ENCODE measurements at places on chromosomes 16 and 17.

DNA sequence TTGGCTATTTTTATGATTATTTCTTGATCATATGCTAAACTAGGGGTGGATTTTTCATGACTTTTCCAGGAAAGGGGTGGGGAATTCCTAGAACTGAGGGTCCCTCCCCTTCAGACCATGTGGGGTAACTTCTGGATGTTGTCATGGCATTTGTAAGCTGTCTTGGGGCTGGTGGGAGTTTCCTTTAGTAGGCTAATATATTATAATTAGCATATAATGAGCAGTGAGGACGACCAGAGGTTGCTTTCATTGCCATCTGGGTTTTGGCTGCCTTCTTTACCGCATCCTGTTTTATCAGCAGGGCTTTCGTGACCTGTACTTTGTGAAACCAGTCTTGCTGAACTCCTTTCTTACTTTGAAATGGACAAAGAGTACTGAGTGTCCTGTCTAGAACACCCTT, 40.4 kb upstream of the ABCA5 start:
- no peak for DNase-seq
- no peak overlapping the region for H3K4me3 ChIP-seq
- no peak overlapping the region for H3K27ac ChIP-seq
- H3K36me3 ChIP-seq: no peaks in the 10 kb centered on the region
- no peaks in the 10 kb centered on the region for H3K27me3 ChIP-seq
- no peaks in the 10 kb centered on the region for H3K4me1 ChIP-seq

DNA sequence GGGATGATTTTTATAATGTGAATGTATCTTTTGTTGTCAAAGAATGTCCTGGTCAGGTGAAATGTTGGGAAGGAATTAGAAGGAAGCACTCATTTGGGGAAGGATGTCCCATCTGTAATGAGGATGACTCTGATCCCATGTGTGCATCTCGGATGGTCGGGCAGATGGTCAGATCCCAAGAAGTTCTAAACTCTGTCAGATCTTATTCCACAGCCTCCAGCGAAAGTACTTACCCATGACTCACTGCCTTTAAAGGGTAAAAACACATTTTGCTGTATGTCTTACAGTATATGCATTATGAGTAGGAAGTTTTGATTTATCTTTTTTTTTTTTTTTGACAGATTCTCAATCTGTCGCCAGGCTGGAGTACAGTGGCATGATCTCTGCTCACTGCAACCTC, 548 bp upstream of the KRTAP4-11 start:
- no peak overlapping the region for H3K27ac ChIP-seq
- no peaks in the 10 kb centered on the region for H3K4me1 ChIP-seq
- H3K4me3 ChIP-seq: no peak overlapping the region
- no peaks in the 10 kb centered on the region for H3K27me3 ChIP-seq

- DNase-seq: no peak
- H3K36me3 ChIP-seq: no peaks in the 10 kb centered on the region
- H3K27me3 ChIP-seq: no peaks in the 10 kb centered on the region
- no peak overlapping the region for H3K4me3 ChIP-seq
- H3K27ac ChIP-seq: no peak overlapping the region
Observed at GRCh38 chr17:17114592-17115225, 72.5 kb downstream of the MPRIP start.

GRCh38 chr17:81144423-81144781, 20.9 kb upstream of the PVALEF start:
- H3K27me3 ChIP-seq: no peaks in the 10 kb centered on the region
- no peak overlapping the region for H3K4me3 ChIP-seq
- H3K27ac ChIP-seq: no peak overlapping the region
- DNase-seq: no peak
- H3K36me3 ChIP-seq: no peaks in the 10 kb centered on the region

DNA sequence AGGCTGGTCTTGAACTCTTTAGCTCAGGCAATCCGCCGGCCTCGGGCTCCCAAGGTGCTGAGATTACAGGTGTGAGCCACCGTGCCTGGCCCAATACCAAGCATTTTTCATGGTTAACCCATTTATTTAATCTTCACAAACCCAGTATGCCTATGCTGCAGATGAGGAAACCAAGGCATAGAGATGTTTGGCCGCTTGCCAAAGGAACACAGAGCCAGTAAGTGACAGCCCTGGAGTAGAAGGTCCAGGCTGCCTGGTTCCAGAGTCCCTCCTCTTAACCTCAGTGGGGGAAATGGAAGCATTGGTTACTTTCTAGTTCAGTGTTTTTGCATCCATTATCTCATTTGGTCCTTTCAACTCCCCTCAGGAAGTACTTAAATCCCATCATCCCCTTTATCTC, 15.3 kb upstream of the ARL5C start:
- no peak for DNase-seq
- H3K27ac ChIP-seq: no peak overlapping the region
- no peaks in the 10 kb centered on the region for H3K27me3 ChIP-seq
- H3K4me3 ChIP-seq: no peak overlapping the region
- H3K36me3 ChIP-seq: no peaks in the 10 kb centered on the region

- H3K4me3 ChIP-seq: no peak overlapping the region
- peak overlapping the region; percentile 52 for H3K27ac ChIP-seq
Observed at GRCh38 chr17:40559954-40560591, 5.2 kb downstream of the CCR7 start.

- no peaks in the 10 kb centered on the region for H3K27me3 ChIP-seq
- no peak overlapping the region for H3K4me3 ChIP-seq
- H3K4me1 ChIP-seq: no peaks in the 10 kb centered on the region
- no peak for DNase-seq
- no peaks in the 10 kb centered on the region for H3K36me3 ChIP-seq
Observed at GRCh38 chr17:66750781-66751543, 84.0 kb upstream of the CACNG5 start.

DNA sequence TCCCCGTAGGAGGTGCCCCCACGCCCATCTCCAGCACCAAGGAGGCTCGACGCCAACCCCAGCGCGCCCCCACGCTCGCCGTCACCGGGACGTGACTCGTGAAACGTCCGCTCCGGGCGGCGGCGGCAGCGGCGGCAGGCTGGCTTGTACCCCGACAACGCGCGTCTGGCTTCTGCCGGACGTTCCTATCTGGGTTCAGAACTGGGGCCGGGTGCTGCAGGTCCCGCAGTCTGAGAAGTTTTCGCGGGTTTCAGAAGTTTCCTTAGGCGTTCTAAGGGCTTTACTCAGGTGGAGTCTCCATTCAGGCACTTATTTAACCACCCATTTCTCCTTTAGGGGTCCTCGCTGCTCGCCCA, 672 bp upstream of the ALKBH5 start:
- H3K27me3 ChIP-seq: no peaks in the 10 kb centered on the region
- H3K4me1 ChIP-seq: peaks cover 44% of the 10 kb centered on the region
- H3K27ac ChIP-seq: peak overlapping the region; percentile 97
- peak; percentile 91 for DNase-seq
- peak overlapping the region; percentile 43 for H3K4me3 ChIP-seq

- H3K27ac ChIP-seq: no peak overlapping the region
- no peaks in the 10 kb centered on the region for H3K27me3 ChIP-seq
- H3K36me3 ChIP-seq: no peaks in the 10 kb centered on the region
- DNase-seq: no peak
Observed at GRCh38 chr16:11056090-11056992, 112.0 kb downstream of the CLEC16A start.

DNA sequence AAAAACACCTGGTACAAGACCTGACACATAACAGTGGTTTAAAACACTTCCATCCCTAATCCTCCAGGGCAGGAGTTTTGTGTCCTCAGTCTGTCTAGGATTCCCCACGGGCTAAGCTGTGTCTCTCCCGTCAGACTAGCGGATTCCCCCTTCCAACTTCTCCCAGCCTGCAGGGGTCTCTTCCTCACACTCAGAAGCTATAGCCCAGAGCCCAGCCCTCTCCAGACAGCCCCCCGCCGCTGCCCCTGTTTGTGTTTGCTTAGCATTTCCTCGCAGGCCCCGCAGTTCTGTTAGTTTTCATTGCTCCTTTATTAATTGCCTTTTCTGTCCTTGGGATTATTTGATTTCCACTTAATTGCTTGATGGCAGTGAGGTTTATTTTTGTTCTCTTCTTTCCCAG, 91.2 kb downstream of the TMEM132E start:
- H3K4me1 ChIP-seq: no peaks in the 10 kb centered on the region
- H3K4me3 ChIP-seq: no peak overlapping the region
- DNase-seq: no peak
- H3K27ac ChIP-seq: no peak overlapping the region

DNA sequence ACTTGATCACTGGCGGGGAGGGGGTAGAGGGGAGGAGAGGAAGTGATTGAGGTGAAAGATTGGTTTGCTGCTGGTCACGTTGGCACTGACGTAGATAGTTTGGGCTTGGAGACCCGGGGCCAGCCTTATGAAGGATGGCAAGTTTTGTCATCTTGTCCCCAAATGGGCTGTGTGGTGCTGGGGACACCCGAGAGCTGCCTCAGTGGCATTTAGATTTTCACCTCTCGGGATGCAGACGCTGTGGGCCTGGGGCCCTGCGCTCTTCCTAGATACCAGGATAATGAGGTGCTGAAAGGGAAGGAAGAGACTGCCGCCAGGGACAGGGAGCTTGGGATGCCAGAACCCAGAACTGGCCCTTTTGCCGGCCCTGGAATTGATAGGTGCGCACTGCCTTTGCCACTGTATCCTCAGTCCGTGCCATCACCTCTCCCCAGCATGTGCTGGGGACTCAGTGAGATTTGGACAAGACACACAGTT, 1.4 kb upstream of the SOCS3 start:
- H3K27ac ChIP-seq: no peak overlapping the region
- no peaks in the 10 kb centered on the region for H3K36me3 ChIP-seq
- H3K27me3 ChIP-seq: no peaks in the 10 kb centered on the region

- DNase-seq: no peak
- peaks cover 7% of the 10 kb centered on the region for H3K4me1 ChIP-seq
- H3K27me3 ChIP-seq: no peaks in the 10 kb centered on the region
- H3K27ac ChIP-seq: no peak overlapping the region
- no peak overlapping the region for H3K4me3 ChIP-seq
- H3K36me3 ChIP-seq: no peaks in the 10 kb centered on the region
Observed at GRCh38 chr17:75135946-75136345, 4.4 kb upstream of the NT5C start.

GRCh38 chr17:80173916-80174315, 4.1 kb downstream of the CARD14 start:
- H3K36me3 ChIP-seq: no peaks in the 10 kb centered on the region
- no peaks in the 10 kb centered on the region for H3K4me1 ChIP-seq
- H3K27me3 ChIP-seq: no peaks in the 10 kb centered on the region

- no peak overlapping the region for H3K27ac ChIP-seq
- H3K27me3 ChIP-seq: no peaks in the 10 kb centered on the region
- H3K4me3 ChIP-seq: no peak overlapping the region
- no peaks in the 10 kb centered on the region for H3K36me3 ChIP-seq
- no peak for DNase-seq
Observed at GRCh38 chr16:14196011-14196410, 124.9 kb downstream of the MRTFB start.

GRCh38 chr17:63978272-63979200, 5.8 kb upstream of the SCN4A start:
- H3K27ac ChIP-seq: no peak overlapping the region
- H3K27me3 ChIP-seq: peaks cover 9% of the 10 kb centered on the region
- H3K4me3 ChIP-seq: no peak overlapping the region
- DNase-seq: no peak
- no peaks in the 10 kb centered on the region for H3K4me1 ChIP-seq

- H3K4me3 ChIP-seq: peak overlapping the region; percentile 84
- no peaks in the 10 kb centered on the region for H3K27me3 ChIP-seq
- peak; percentile 82 for DNase-seq
- peaks cover 43% of the 10 kb centered on the region for H3K4me1 ChIP-seq
Observed at GRCh38 chr17:42675965-42676423, 800 bp downstream of the PLEKHH3 start.

GRCh38 chr16:87864331-87864989, 4.8 kb downstream of the SLC7A5 start:
- peaks cover 11% of the 10 kb centered on the region for H3K4me1 ChIP-seq
- DNase-seq: no peak
- no peaks in the 10 kb centered on the region for H3K36me3 ChIP-seq
- no peaks in the 10 kb centered on the region for H3K27me3 ChIP-seq

DNA sequence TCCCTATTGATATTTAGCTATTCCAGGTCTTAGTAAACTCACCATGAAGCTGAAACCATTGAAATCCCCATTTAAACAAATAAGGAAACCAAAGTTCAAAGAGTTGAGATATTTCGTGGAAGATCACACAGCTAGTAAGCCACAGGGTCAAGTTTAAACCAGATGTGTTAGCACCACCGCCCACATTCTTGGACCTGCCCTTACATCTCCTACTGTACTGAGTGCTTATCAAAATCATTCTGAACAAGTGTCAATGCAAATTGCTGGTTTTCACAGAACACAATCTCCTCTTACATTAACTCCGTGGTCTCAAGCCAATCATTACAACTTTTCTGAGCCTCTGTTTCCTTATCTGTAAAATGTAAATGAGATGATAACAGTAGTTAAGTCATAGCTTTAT, 676.2 kb downstream of the CDH11 start:
- H3K27me3 ChIP-seq: no peaks in the 10 kb centered on the region
- peaks cover 3% of the 10 kb centered on the region for H3K4me1 ChIP-seq
- H3K4me3 ChIP-seq: no peak overlapping the region
- no peaks in the 10 kb centered on the region for H3K36me3 ChIP-seq

DNA sequence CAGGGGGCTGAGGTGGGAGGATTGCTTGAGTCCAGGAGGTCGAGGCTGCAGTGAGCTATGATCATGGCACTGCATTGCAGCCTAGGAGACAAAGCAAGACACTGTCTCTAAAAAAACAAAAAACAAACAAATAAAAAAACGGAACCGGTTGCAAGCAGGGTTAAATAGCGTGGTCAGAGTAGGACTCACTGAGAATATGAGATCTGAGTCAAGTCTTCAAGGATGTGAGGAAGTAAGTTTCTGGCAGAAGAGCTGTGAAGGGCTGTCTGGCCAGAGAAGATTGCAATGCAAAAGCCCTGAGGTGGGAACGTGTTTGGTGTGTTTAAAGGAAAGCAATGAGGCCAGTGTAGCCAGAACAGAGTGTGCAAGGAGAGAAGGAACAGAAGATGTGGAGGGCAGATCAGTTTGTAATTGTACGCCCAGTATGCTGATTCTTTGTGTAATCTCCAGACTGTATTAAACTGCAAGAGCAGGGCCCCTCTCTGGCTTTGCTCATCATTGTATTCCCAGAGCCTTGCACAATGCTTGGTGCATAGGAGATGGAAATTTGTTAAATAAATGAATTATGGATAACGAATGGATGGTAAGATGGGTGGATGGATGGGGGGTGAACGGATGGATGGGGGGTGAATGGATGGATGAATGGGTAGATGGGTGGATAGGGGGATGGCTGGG, 6.3 kb downstream of the G6PC1 start:
- H3K4me1 ChIP-seq: no peaks in the 10 kb centered on the region
- H3K27me3 ChIP-seq: peaks cover 26% of the 10 kb centered on the region
- no peak for DNase-seq

- no peaks in the 10 kb centered on the region for H3K36me3 ChIP-seq
- H3K4me1 ChIP-seq: peaks cover 8% of the 10 kb centered on the region
- DNase-seq: no peak
Observed at GRCh38 chr16:14366974-14367707, 262.9 kb downstream of the PARN start.

GRCh38 chr17:45782889-45783592, 1.1 kb upstream of the CRHR1 start:
- no peaks in the 10 kb centered on the region for H3K36me3 ChIP-seq
- H3K27ac ChIP-seq: no peak overlapping the region
- peaks cover 78% of the 10 kb centered on the region for H3K27me3 ChIP-seq
- DNase-seq: peak; percentile 57
- H3K4me3 ChIP-seq: peak overlapping the region; percentile 55
- H3K4me1 ChIP-seq: peaks cover 15% of the 10 kb centered on the region

Data from hepatocyte (in vitro differentiated cells).